ENCODE measurements at places on chromosomes 11 and 22. TPM values are rescaled to one million over a fixed set of nuclear protein-coding genes. Genes with fewer than 3 reads are reported as not detected.

The MUC6 gene
- 14.8 TPM for polyA plus RNA-seq

The RCOR2 gene
- polyA plus RNA-seq, result 15.6 TPM

The OR52E4 gene
- polyA plus RNA-seq, result 0.05 TPM

The HTR3B gene
- not detected for polyA plus RNA-seq

The ZNF280A gene
- polyA plus RNA-seq, result not detected

The NLRP10 gene
- polyA plus RNA-seq, result 0.11 TPM

The KDM4E gene
- 0.30 TPM for polyA plus RNA-seq

The SUN2 gene
- polyA plus RNA-seq, result 72.6 TPM

The GSTP1 gene
- 697 TPM for polyA plus RNA-seq

The CARNS1 gene
- polyA plus RNA-seq, result 2.0 TPM

The DRD2 gene
- polyA plus RNA-seq, result 0.26 TPM

The PDGFB gene
- polyA plus RNA-seq, result 15.9 TPM

DNA sequence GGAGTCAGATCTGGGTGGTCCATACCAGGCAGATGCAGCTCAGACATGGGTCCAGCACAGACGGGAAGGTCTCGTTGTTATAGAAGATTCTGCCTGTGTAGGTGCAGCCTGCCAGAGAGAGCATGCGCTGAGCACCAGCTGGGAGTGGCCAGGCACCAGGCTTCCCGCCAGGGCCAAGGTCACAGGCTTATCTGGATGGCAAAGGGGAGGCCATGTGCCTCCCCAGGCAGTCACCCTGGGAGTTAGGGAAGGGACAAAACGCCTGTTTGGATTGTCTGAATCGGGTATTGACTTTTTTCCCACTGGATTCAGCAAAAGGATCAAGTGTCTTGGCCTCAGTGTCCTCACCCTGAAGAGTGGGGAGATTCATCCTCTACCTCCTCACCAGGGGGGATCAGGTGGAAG is 26.5 kb downstream of the PGA5 start:
- DNase-seq, result no peak

DNA sequence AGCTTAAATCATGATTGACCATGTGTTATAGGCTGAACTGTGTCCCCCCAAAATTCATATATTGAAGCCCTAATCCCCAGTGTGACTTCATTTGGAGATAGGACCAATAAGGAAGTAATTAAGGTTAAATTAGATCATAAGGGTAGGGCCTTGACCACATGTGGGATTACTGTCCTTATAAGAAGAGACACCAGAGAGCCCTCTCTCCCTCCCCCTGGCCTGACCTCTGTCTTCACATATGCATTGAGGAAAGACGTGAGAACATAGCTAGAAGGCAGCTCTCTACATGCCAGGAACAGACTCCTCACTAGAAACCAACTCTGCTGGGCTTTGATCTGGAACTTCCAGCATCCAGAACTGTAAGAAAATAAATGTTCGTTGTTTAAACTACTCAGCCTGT is 13.6 kb upstream of the NUP50 start:
- DNase-seq, result no peak

GRCh38 chr11:118226296-118226695 is 1.5 kb upstream of the JAML start:
- DNase-seq, result no peak

GRCh38 chr11:78364128-78364751 is 53.4 kb downstream of the GAB2 start:
- DNase-seq, result no peak

- peak; percentile 56 for DNase-seq
Measured at GRCh38 chr22:24521791-24522245, 26.7 kb downstream of the UPB1 start.

GRCh38 chr22:29308791-29309262 is 2.4 kb downstream of the GAS2L1 start:
- DNase-seq, result no peak

- DNase-seq, result no peak
Measured at GRCh38 chr11:29448246-29448877, 568.5 kb downstream of the KCNA4 start.

- DNase-seq, result no peak
Measured at GRCh38 chr22:42910221-42910942, 53.3 kb upstream of the ARFGAP3 start.

DNA sequence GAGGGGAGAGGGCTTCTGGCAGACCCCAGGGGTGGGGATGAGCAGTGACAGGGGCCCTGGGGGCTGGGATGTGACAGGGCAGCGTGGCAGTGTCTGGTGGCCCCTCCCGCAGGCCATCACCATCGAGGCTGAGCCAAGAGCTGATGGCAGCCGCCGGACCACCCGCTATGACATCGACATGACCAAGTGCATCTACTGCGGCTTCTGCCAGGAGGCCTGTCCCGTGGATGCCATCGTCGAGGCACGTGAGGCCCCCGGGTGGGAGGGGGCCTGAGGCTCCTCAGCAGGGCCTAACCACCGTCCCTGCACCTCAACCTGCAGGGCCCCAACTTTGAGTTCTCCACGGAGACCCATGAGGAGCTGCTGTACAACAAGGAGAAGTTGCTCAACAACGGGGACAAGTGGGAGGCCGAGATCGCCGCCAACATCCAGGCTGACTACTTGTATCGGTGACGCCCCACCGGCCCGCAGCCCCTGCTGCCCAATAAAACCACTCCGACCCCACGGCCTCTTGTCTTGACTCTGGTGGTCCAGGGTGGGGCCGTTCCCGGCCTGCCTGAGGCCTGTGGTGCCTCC is 2.6 kb upstream of the TCIRG1 start:
- no peak for DNase-seq

DNA sequence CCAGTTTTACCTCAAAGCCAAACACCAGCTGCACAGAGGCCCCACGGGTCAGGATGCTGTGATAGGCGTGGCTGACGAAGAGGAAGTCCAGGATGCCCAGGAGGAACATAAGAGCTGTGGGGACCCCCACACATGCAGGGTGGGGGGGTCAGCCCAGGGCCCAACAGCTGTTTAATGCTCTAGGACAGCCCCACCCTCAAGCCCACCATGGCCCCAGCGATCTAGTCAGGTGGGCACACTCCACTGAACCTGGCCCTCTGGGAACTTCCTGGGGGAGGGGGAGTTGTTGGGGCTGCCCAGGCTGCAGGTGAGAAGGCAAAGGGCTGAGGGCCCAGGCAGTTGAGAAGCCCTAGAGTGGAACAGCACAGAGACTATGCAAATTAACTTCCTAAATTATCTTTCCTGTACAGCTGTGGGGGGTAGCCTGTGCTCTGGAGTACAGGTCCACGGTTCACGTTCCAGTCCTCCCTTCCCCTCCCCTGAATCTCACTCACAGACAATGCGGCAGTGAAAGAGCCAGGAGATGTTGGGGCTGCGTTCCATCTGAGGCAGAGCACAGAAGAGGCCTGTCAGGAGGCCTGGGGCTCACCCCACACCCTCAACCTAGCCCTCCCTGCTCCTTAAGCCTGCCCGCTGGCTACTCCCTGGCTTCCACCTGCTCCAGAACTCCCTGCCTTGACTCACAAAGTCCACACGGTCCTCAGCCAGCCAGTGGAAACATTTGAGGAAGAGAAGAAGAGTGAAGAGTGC is 1.9 kb downstream of the SYVN1 start:
- no peak for DNase-seq

DNA sequence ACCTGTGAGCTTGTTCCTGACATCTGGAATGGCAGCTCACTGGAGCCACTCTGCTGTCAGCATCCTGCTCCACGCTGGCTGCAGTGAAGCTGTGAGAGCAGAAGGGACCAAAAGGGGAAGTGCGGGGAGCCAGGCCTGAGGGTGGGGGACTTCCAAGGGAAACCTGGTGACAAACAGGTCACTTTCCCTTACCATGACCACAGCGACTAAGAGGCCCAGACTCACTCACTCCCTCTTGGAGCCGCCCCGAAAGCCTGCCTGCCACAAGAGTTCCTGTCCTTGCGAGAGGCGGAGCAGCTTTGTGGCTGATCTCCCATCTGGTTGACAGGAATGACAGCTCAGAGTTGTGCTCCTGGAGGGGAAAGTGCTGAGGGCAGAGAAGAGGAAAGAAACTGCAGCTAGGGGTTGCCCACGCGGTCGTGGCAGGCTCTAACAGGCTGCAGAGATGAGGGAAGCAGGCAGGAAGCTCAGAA is 183.8 kb upstream of the NTM start:
- DNase-seq, result no peak

GRCh38 chr11:86941077-86941870 is 13.9 kb downstream of the FZD4 start:
- no peak for DNase-seq

DNA sequence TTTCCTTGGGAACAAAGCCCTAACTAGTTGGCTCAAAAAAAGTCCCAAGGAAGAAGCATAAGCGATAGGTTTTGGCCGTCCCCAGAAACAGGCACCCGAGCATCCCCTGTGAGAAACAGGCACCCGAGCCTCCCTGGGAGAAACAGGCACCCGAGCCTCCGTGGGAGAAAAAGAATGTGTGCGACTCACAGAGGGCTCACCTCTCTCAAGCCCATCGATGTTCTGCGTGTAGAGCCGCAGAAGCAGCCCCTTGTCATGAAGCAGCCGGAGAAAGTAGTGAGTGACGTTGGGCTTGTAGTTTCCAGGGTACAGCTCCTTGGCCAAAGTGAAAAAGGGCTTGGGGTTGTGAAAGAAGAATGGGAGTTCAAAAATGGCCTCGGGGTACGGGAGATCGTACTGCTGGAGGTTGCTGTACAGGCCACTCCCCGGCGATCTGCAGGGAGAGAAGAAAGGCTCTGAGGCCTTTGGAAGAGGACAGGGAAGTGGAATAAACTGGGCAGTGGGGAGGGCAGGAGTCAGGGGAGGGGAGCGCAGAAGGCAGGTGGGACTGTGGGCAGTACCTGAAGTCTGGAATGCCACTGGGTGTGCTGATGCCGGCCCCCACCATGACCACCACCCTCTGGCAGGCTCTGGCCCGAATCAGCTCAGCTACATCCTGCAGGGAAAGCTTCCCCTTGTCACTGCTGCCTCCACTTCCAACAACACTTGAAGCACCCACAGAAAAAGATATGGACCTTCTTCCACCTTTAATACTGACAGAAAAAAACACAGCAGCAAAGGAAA is 3.2 kb downstream of the SIRT3 start:
- DNase-seq, result no peak

GRCh38 chr11:36360318-36360717 is 64.2 kb downstream of the PRR5L start:
- no peak for DNase-seq

DNA sequence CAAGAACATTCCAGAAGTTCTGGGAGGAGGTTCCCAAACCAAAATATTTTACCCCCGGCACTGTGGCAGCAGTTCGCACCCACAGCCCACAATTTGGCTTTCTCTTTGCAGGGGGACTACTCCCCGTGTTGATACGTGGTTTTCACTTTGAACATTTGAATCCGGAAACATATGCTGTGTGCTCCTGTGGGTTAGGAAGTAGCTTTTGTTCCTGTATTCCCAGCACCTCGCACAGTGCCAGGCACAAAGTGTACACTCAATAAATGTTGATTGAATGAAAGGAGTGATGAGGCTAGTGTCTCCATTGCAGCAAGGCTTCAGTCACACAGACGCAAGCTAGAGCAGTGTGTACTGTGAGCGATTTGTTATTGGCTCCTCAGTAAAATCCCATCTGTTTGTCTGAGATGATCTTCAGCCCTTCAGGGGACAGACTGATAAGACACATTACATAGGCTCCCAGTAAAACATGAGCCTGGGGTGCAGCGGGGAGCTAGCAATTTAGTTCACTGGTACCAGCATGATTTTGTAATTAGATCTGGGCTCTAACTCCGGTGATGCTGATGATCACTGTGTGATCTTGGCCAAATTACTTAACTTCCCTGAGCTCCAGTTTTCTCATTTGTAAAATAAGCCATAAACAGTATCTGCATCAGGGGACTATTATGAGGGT is 2.2 kb downstream of the LAYN start:
- DNase-seq, result no peak

DNA sequence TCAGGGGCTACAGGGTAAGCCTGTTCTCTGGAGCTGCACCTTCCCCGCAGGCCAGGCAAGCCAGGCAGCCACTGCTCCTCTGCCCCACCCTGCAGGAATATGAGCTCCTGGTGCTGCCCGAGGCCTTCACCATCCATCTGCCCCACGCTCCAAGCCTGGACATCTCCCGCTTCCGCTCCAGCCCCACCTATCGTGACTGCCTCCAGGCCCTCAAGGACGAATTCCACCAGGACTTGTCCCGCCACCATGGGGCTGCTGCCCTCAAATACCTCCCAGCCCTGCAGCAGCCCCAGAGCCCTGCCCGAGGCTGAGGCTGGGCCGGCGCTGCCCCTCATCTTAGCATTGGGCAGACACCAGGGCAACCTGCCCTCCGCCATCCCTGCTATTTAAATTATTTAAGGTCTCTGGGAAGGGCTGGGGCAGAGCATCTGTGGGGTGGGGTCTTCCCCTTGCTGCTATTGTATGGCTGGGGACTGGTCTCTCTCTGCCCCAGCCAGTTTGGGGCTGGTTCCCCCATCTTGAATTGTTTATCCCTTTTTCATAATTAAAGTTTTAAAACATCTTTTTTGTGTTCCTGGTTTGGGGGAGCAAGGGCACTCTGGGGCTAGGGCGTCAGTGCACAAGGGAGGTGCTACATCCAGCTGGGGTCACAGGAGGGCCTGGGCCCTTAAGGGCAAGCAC is 6.2 kb downstream of the LARGE2 start:
- no peak for DNase-seq

- DNase-seq, result no peak
Measured at GRCh38 chr11:34953955-34954354, 37.5 kb downstream of the PDHX start.

- DNase-seq, result no peak
Measured at GRCh38 chr11:35085531-35086165, 53.3 kb upstream of the CD44 start.

- DNase-seq, result no peak
Measured at GRCh38 chr11:17547051-17547577, at the start of gene OTOG. OTOG (plus strand) TSS chr11:17547259; CDS start chr11:17547373, 114 bp downstream.

- DNase-seq, result no peak
Measured at GRCh38 chr22:43996981-43997265, 27.2 kb upstream of the PARVB start.

DNA sequence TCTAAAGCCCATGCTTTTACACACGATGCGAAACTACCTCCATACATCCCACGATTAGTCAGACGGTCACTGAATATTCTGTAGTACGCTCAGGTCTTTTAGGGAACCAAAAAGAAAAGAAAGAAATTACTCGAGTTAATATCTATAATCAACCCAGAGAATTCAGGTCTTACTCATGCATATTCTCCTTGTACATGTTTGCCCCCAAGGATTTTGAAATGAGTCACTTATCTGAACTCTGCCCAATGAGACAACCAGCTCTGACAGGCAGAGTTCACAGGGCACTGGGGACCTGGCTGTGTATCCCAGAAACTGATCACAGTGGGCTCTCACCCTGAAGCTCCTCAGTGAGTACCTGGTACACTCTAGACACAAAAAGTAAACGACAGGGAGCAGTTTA is 29.2 kb downstream of the RASSF10 start:
- no peak for DNase-seq

Measured in renal cortex interstitium (tissue), 15 donors.